Epithelial cell of proximal tubule (primary cell): ENCODE measurements at places on chromosomes 1 and 21. TPM values are rescaled to one million over a fixed set of nuclear protein-coding genes. Genes with fewer than 3 reads are reported as not detected.

The SPRR2D gene
- not detected in 2 replicates for total RNA-seq

The PEX10 gene
- 26.5 and 44.1 TPM in 2 replicates for total RNA-seq

The TNFRSF1B gene
- total RNA-seq: 0.06 and 1.5 TPM in 2 replicates

The C4BPB gene
- not detected in 2 replicates for total RNA-seq

The IARS2 gene
- total RNA-seq: 74.1 and 99.6 TPM in 2 replicates

The HMGCL gene
- 22.1 and 38.5 TPM in 2 replicates for total RNA-seq

The NR5A2 gene
- not detected in 2 replicates for total RNA-seq
